GM06990 (cell line): ENCODE measurements at places on chromosomes 1 and 21.

- DNase-seq, result no peak
Observed at GRCh38 chr1:232372841-232373440, 257.0 kb downstream of the SIPA1L2 start.

DNA sequence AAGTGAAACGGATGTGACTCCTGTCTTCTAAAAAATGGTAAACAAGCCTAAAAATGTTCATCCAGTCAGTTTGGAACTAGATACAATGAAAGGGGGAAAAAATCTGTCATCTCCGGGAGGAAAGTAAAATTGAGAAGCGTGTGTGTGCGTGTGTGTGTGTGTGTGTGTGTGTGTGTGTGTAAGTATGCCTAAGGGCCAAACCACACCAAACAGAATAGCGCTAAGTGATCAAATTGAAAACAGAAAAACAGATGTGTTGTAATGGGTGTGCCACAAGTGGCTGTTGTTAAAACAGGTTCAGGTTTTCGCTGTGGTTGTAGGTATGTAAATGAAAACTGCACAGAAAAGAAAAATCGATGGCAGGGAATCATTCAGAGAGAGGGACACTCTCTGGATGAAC, 106.7 kb downstream of the RNF220 start:
- no peak for DNase-seq

DNA sequence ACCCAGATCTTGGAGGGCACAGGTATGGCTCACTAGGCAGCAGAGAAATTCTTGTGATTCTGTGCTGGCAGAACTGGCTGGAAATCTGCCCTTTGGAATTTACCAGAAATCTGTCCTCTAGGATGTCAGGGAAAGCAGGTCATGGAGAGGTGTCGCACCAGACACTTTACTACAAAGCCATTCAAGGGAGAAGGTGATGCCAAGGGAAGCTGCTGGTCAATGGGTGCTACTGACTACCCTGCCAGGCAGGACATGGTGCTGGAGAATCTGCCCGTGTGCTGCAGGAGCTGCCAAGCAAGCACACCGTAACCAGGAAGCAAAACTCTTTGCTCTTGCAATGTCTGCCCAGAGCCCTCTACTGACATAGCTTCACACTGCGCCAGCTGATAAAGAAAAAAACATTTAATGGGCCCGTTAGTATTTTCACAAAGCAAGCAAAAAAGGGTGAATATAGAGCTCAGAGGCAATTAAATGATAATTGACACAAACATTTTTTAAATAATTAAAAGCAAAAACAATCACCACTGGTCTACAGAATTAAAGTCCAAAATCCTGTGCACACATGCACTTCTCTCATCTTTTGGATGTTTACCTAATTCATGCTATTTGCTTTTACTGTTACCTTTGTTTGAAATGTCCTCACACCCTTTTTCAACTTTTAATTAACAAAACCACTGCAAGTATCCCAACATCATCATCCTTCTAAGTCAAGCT, 7.2 kb upstream of the FBXO28 start:
- DNase-seq, result peak; percentile 13

- DNase-seq, result no peak
Observed at GRCh38 chr21:31072533-31072932, 34.3 kb upstream of the KRTAP19-8 start.

DNA sequence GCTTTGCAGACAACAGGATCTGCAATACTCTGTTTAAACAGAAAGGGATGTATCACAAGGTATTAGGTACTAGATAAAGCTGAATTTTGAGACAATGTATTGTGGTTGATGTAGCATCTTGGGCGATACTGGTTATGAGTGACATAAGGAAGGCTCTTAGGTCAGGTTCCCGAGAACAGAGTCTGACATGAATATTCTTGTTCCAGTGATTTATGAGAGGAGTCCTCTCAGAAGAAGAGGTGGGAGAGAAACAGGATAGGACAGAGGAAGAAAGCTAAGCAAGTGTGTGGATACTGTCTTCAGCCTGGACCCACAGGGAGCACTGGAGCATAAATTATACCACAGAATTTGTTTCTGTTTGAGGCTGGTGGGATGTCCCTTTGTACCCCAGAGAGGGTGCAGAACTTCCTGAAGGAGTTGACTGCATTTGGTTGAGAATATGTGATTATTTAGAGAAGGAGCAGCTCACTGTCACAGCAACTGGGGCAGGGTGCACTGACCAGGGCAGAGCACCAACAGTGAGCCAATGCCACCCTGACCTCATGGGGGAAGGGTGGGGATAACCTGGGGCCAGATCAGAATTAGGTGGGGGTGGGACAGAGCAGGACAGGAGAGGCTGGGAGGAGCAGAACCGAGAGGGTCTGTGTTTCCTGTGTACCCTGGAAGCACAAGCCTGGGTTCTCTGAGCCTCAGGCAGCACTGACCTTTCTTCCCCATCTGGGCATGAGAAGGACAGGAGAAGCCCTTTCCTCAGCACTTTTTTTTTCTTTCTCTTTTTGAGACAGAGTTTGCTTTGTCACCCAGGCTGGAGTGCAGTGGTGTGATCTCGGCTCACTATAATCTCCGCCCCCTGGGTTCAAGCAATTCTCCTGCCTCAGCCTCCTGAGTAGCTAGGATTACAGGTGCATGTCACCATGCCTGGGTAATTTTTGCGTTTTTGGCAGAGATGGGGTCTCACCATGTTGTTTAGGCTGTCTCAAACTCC, 36.3 kb upstream of the SLC6A9 start:
- peak; percentile 34 for DNase-seq

DNA sequence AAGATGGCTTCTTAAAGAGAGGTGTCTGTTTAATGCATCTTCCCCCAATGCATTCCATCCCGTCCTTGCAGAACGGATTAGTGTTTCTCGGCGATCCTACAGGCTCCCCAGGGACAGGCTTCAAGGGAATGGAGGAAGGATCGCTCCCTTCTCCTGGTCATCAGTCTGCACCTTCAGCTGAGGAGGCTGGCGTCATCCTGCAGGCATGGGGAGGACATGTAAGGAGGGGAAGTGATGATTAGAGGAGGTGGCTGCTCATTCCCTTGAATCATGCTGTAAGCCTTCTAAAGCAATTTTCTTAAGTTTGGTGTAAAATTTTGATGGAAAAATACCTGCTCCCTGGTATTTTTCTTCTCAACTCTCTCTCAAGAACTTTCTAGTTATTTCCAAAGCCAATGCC, 603.6 kb downstream of the NPHP4 start:
- DNase-seq, result no peak

- no peak for DNase-seq
Observed at GRCh38 chr1:69982992-69983391, 222.4 kb downstream of the LRRC40 start.

DNA sequence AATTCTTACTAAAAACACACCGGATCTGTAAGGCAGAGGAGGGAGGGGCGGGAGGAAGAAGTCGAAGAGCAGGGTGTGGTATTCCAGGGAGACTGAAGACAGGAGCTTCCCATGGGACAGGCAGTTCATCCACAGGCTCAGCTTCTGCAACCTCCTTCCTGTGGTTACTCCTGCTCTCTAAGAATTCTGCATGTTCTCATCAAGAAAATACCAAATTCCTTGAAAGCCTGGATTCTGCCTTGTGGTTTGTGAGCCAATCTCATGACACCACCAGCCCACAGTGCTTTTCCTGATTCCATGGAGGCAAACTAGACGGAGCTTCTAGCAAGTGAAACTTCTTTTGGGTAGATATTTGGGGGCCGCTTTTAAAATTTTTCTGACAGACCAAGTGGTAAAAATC, 1.1 kb upstream of the ST6GALNAC3 start:
- no peak for DNase-seq

DNA sequence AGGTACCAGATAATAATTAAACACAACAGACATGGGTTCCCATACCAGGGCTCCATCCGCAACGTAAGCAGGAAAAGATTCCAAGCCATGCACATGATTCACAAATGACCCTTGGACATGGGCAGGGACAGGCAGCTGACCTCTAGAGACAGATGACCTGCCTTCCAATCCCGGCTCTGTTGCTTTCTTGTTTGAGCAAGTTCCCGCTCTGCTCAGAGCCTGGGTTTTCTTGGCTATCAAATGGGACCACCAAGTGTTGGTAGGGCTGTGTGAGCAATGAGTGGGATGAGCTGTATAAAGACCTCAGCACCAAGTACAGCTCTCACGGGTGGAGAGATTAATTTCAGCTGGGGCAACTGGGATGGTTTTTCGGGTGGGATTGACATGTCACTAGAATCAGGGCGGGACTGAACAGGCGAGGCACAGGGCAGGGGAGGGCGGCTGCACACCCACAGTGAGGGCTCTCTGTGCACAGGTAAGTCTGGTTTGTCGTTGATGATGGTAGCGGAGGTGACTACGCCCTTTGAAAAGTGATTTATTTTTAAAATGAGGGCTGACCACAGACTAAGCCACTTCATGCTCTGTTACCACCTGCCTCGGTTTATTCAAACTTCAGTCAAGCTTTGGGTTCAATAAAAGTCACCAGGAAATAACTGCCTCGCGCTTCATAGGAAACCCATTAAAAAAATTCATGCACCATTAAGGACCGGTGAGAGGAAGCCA, 57.5 kb upstream of the IFFO2 start:
- no peak for DNase-seq

DNA sequence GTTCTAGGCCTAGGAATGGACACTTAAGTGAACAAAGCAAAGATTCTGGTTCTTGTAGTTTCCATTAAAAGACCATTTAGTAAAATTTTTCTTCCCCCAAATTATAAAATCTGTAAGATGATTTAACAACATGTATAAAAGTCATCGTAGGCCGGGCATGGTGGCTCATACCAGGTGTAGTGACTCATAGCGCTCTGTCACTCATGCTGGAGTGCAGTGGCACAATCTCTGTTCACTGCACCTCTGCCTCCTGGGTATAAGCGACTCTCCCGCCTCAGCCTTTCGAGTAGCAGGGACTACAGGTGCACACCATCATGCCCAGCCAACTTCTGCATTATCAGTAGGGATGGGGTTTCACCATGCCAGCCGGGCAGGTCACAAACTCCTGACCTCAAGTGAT, 9.1 kb downstream of the ASPM start:
- no peak for DNase-seq

DNA sequence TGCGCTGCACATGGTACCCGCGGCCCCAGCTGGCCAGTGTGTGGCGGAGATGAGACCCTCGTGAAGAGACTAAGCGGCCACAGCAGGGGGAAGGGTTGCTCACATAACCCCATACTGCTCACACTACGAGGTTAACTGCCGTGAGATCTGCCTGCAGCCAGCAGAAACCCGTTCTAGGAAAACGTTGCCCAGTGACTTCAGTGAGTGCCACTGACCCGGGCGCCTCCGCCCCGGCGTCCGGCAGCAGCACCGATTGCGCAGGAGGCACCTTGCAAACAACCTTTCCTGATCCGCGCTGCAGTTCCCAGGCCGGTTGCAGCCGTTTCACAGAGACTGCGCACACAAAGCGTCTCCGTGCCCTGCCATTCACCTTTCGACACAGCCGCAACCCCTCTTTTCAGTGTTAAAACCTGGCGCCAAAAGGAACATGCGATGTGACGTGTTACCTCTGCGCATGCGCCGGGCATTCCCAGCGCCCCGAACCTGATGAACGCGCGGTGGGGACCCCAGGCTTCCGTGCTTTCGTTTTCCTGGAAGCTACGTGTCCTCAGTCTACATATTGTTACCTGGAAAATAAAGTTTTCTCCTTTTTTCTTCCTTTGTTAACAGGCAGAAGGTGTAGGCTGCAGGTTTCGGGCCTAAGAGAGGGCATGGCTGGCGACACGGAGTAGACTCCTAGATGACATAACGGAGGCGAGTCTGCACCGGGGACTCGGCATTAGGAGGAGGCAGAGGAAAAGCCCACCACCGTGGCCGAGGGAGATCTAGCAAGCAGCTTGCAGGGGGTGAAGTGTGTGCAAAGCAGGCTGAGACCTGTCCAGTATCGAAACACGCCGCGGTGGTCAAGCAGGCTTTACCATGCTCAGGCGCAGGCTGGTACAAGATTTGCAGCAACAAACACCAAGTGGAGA, 8.9 kb downstream of the VPS26C start:
- DNase-seq, result peak; percentile 84

GRCh38 chr1:29793101-29793546, 556.8 kb downstream of the PTPRU start:
- DNase-seq, result peak; percentile 25

GRCh38 chr1:38270849-38271633, 224.4 kb upstream of the POU3F1 start:
- DNase-seq, result no peak

- DNase-seq, result no peak
Observed at GRCh38 chr21:35585155-35585554, 475.2 kb downstream of the SETD4 start.

- no peak for DNase-seq
Observed at GRCh38 chr1:197619008-197619640, 156.2 kb downstream of the DENND1B start.

GRCh38 chr1:10606064-10606463, 131.3 kb downstream of the PEX14 start:
- DNase-seq, result no peak

DNA sequence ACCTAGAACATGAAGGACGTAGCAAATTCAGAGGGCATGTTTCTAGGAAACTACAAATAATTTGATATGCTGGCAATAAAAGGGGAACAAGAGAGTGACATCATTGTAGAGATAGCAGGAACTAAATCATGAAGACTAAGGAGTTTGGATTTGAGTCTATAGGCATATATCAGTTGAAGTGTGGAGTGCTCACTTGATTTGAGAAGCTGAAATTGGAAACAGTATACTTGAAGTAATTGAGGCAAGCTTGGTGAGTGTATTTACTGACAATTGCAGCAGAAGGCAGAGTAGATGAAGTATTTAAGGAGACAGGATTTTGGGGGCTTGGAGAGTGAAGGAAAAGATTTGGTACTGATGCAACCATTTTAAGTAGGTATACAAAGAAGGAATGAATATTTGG, 6.4 kb upstream of the TMCO2 start:
- DNase-seq, result peak; percentile 33

GRCh38 chr1:72777918-72778317, 495.6 kb upstream of the NEGR1 start:
- DNase-seq, result no peak

- DNase-seq, result no peak
Observed at GRCh38 chr21:44301141-44301540, 1.3 kb downstream of the PFKL start.

- DNase-seq, result peak; percentile 84
Observed at GRCh38 chr1:181504399-181504842, 21.1 kb downstream of the CACNA1E start.

- no peak for DNase-seq
Observed at GRCh38 chr1:182596934-182597333, 7.3 kb downstream of the RGS16 start.

GRCh38 chr1:64575881-64576676, 106.2 kb downstream of the CACHD1 start:
- no peak for DNase-seq
